Inflammatory macrophage treated with lipopolysaccharide for 4 hours (primary cell): ENCODE measurements at places on chromosomes 13 and 19.
A peak's percentile ranks its signal among the peaks of the same experiment; 100 is the strongest.

DNA sequence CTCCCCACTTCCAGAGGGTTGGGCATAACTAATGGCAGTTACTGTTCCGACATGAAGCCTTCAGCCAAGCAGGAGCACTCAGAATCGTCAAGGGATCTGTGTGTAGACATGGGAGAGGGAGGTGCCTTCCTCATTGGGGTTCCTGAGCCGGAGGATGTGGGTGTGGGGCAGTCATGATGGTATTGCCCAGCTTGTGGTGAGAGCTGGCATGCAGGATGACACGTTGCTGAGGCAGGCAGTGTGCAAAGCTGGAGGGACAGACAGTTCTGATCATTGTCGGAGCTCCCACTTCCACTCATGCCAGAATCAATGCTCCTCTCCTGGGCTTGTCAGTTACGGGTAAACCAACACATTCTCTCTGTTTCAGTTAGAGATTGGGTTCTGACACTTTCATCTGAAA is 83.9 kb upstream of the TSC22D1 start:
- no peak for DNase-seq

DNA sequence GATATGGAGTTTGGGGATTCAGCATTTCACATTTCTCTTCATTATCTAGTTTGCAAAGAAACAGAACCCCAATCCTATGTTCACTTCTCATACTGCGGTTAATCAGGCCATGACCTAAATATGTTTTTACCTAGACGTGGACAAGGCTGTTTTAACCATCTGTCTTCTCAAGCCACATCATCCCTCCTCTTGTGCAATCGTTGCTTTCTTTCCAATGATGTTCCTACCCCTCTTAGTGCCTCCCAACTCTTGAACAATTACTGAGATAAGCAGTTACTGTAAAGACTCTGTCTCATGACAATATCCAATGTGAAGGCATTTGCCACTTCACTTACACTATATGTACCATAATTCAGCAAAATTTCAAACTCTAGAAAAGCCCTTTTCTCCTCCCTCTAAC is 406.2 kb downstream of the LIG4 start:
- no peak for DNase-seq

DNA sequence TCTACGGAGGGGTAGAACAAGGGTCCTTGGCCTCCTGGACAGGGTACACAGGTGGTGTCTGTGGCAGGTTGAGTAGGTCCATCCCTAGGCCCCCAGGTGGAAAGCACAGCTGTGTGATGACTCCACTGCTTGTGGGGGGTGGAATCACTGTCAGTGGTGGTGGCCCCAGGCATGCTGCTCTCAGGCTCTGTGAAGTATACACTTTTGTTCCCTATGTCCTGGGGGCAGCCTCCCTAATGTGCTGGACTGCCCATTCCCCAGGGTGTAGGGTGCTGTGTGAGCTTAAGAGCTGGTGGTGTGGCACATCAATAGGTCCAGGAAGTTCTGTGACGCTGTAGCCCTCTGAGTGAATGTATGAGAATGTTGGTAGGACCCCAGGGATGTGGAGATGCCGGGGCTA is 197.2 kb upstream of the SLC10A2 start:
- DNase-seq: no peak

- DNase-seq: no peak
Observed at GRCh38 chr19:50632151-50632835, 7.4 kb downstream of the SYT3 start.

GRCh38 chr19:17325133-17325532 is 9.5 kb downstream of the ANO8 start:
- no peak for DNase-seq

DNA sequence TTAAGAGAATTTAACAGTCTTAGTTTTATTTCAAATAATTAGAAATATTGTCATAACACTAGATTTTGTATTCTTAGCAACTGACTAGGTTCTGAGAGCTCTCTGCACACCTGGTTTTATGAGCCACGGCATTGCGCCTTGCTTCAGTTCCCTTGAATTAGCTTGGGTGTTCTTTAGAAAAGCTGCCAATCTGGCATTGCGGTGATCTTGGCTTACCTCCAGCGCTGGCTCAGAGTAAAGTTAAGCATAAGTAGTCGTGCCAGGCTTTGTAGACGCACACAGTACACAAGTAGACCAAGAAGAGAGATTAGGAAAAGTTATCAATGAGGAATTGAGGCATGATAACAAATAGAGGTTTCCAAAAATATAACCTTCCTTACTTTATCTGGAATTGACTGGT is 45.7 kb downstream of the TPP2 start:
- DNase-seq: no peak

- no peak for DNase-seq
Observed at GRCh38 chr13:80164462-80164861, 176.5 kb downstream of the SPRY2 start.

- no peak for DNase-seq
Observed at GRCh38 chr19:50513746-50514345, at the start of gene ASPDH. Gene ASPDH (minus strand): TSS chr19:50513913. CDS start chr19:50513823, 90 bp downstream.

GRCh38 chr19:44856421-44857083 is 10.5 kb downstream of the NECTIN2 start:
- DNase-seq: peak; percentile 72

DNA sequence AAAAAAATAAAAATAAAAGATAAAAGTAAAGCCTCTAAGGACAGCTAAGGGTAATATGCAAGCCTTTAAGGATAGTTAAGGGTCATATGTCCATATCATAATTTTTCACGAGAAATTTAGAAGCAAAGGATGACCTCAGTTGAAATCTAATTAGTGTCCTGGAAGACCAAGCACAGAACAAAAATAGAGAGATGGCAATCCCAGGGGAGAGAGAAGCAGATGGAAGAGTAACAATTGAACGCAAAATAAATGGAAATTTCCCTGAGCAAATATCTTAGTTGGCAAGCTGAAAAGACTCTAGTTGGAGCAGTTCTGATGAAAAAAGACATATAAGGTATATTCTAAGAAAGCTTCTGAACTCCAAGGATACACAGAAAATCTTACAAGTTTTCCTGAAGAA is 275.4 kb downstream of the NALCN start:
- DNase-seq: no peak

- no peak for DNase-seq
Observed at GRCh38 chr13:31891472-31891871, 140.1 kb upstream of the FRY start.

DNA sequence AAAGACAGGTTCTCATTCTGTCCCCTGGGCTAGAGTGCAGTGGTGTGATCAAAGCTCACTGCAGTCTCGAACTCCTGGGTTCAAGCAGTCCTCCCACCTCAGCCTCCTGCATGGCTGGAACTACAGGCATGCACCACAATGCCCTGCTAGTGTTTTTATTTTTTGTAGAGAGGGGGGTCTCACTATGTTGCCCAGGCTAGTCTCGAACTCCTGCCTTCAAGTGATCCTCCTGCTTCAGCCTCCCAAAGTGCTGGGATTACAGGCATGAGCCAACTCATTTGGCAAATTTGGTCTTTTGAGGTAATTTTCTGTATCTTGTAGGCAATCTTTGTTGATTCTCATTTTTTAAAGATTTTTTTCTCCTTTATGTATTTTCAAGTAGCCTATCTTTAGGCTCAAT is 205.7 kb downstream of the ZIC5 start:
- no peak for DNase-seq

- no peak for DNase-seq
Observed at GRCh38 chr19:20660473-20661140, 764 bp downstream of the ZNF626 start.

- peak; percentile 39 for DNase-seq
Observed at GRCh38 chr19:57103573-57104277, 16.1 kb upstream of the USP29 start.

DNA sequence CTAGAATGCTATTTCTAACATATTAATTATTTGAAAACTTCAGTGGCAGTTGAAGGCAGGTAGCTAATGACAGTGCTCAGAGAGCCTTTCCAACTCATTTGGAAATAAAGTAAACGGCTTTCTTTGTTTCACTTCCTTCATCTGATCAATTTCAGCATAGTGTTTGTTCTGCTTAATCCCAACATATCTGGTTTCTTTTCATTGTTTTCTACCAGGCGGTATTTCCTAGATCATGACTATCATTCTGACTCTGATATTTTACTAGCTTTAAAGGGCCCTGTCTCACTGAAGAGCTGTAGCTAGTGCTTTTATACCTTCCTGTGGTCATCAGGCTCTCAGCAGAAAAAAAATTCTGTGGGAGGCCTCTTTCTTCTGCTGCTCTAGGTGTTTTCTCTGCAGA is 178.6 kb downstream of the RBM26 start:
- DNase-seq: peak; percentile 38

DNA sequence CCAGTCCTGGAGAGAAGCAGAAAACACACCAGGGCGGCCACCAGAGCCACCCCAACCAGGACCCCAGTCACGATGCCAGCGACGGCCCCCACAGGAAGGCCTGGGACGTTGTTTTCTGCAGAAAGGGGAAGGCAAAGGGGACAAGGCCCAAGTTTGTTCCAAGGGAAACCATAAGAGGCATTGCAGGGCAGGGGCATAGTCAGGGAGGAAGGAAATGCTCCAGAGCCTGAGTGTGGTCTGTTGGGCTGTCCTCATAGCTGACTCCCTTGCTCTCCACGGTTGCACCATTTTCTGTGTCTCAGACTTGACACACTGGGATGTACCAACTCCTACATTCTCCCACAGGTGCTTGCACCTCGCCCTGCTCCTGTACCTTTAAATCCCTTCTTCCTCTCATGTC is 5.2 kb downstream of the CEACAM4 start:
- peak; percentile 44 for DNase-seq

GRCh38 chr13:36921631-36922301 is 1.7 kb upstream of the SMAD9 start:
- DNase-seq: no peak

GRCh38 chr13:97743938-97744337 is 209.5 kb upstream of the IPO5 start:
- DNase-seq: no peak

- DNase-seq: no peak
Observed at GRCh38 chr13:44750630-44751029, 174.5 kb upstream of the TSC22D1 start.

DNA sequence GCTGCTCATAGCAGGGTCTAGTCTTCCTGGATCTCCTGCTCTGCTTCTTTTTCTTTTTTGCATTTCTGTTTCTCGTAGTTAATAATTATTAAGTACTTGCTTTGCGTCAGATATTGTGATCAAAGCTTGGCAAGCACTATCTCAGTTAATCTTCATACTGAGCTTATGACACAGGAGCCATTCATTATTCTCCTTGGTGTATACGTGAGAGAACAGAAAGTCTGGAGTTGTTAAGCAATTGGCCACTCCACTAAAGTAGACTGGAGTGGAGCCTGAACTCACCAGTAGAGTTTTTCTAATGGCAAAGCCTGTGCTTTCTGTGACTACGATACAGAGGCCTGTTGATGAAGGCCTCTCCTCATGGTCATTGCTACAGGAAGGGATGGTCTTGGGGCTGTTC is 285.9 kb downstream of the RFC3 start:
- DNase-seq: no peak

GRCh38 chr19:54387991-54388801 is 23.5 kb upstream of the LAIR1 start:
- DNase-seq: peak; percentile 76

DNA sequence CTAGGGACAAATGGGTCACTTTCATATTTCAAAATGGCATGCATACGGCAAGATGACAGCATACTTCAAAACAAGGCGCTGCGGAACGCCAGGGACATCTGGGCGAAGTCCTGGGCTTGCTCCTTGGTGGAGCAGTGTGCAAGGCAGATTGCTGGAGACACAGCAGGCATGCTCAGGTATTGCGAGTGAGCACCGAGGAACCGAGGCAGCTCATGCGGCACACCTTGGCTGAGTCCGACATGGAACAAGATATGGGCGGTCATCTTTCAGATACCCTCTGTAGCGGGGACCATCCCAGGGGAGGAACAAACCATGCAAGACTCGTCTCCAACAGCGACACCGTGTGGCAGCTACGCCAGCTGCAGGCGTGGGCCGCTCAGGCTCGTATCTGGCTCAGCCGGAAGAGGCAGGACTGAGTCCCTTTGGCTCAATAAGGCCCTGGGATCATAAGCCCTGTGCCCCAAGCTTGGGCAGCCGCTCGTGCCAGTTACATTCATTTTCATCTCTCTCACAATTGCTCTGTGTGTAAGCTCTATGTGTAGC is 112.4 kb downstream of the NUFIP1 start:
- DNase-seq: no peak

DNA sequence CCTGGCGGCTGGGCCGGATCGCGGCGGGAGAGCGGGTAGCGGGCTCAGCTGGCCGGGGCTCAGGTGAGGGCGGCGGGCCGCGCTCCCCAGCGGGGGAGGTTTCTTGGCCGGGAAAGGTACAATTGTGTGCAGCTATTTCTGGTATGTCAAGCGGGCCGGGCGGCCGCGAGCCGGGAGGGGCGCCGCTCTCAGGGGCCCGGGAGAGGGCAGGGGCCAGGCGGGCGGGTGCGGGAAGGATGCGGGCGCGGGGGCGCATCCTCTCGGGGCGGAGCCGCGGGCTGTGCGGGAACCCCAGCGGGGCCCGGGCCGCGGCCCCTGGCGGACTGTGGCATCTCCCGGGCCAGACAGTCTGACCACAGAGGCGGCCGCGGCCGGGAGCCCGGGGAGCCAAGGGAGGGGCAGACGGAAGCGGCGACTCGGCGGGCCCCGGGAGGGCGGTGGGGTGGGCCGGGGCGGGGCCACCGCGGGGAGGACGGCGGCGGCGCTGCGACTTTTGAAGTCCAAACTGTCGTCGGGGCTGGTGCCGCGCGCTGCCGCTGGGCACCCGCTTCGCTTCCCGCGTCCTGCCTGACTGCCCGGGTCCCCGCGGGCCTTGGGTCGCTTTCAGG is at the start of gene LMO7:
Gene LMO7, plus strand, starts transcription at position 503 of the 608 bp plus-strand sequence. CDS start 328 bp downstream, outside the sequence.
- DNase-seq: peak; percentile 33

- no peak for DNase-seq
Observed at GRCh38 chr19:55959996-55960675, 12.5 kb downstream of the NLRP8 start.

DNA sequence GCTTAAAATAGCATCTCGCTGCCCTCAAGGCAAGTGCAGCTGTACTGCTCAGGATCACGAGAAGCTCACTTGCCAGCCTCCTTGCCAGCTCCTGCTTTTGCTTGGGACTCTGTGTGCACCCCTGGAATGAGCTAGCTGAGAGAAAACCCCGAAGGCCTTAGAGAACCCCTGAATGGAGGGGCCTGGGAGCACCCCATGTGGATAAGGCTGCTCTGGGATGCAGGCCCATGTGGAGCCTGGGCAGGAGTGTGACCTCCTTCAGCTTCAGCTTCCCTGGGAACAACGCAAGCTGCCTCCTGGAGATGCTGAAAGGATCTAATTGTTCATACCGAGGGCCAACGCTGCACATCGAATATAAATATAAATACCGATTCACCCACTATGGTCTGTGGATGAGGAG is 109.2 kb downstream of the HSPH1 start:
- no peak for DNase-seq

GRCh38 chr19:585551-586110 is 4.0 kb upstream of the HCN2 start:
- DNase-seq: no peak

- no peak for DNase-seq
Observed at GRCh38 chr13:50612717-50613116, 230.8 kb downstream of the DLEU7 start.
